HFF-Myc (cell line): ENCODE measurements at places on chromosomes 13 and 19.

- no peak for DNase-seq
Observed at GRCh38 chr13:111479412-111479811, 159.0 kb downstream of the TEX29 start.

- DNase-seq, result no peak
Observed at GRCh38 chr13:48849515-48849914, 126.2 kb upstream of the FNDC3A start.

DNA sequence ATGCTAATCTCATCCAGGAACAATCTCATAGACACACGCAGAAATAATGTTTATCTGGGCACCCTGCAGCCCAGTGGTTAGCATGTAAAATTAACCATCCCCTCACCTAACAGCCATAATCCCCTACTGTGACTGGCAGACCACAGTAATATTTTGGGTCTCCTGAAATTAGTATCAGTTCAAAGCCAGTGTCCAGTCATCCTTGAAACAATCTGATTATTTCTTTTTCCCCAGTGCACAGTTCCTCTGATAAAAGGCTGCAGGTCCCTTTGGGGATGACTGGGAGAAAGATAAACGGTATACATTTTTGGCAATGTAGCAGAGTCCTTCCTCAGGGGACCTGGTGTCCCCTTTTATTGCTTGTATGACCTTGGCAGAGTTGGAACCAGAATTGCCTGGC is 50.4 kb upstream of the CYSLTR2 start:
- DNase-seq, result no peak

GRCh38 chr13:44734201-44734707 is 158.1 kb upstream of the TSC22D1 start:
- no peak for DNase-seq

DNA sequence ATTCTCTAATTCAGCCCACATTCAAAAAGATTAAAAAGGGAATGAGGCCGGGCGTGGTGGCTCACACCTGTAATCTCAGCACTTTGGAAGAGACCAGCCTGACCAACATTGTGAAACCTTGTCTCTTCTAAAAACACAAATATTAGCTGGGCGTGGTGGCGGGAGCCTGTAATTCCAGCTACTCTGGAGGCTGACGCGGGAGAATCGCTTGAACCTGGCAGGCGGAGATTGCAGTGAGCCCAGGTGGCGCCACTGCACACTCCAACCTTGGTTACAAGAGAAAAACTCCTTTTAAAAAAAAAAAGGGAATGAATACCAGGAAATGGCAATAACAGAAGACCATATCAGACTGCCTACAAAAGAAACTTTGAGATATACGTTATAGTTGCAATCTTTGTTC is 1244.5 kb downstream of the PCDH9 start:
- no peak for DNase-seq
